ENCODE measurements at places on chromosomes 5 and 9.

DNA sequence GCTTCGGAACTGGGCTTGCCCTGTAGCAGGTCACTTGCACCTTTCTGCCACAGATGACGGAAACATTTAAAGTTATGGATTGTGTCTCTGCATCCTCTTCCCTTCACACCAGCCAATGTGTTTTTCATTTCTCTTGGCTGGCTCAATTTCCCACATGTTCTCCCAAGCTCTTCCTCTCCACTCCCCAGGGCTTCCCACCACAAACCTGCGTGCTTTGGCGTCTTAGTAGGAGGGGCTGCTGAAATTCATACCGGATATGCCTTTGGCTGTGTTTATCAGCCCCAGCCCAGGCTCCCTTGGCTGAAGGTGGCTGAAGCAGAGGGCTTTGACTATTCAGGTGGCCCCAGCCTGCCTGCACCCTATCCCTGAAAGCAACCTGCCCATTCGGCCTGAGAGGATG is 32.1 kb downstream of the ADRB2 start:
- no peak for DNase-seq

DNA sequence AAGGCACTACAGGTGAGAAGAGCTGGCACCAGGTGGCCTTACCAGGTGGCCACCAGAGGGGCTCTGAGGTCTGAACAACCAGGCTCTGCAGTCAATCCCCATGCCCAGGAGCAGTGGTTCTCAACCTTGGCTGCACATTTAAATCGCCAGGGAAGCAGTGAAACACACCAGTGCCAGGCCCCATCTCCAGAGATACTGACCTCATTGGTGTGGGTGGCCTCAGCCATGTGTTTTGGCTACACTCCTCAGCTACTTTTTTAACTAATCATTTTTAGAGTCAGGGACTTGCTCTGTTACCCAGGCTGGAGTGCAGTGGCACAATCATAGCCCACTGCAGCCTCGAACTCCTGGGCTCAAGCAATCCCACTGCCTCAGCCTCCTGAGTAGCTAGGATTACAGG is 56.0 kb downstream of the GABBR2 start:
- no peak for DNase-seq

DNA sequence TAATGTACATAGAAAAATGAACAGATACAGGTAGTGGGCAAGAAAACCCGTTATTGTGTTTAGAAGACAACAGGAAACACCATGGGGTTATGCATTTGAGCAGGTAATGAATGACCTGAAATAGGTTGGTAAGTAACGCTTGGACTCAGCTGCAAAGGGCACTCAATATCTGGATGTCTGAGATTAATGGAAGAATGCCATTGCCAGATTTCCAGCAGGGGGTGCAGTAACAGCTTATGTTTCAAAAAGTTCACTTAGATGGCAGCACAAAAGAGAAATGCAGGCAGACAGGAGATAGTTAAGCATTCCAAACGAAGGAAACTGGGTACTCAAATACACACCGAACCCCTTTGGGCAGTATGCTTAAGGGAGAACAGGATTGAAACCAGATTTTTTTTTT is 285.5 kb upstream of the VLDLR start:
- peak; percentile 21 for DNase-seq

DNA sequence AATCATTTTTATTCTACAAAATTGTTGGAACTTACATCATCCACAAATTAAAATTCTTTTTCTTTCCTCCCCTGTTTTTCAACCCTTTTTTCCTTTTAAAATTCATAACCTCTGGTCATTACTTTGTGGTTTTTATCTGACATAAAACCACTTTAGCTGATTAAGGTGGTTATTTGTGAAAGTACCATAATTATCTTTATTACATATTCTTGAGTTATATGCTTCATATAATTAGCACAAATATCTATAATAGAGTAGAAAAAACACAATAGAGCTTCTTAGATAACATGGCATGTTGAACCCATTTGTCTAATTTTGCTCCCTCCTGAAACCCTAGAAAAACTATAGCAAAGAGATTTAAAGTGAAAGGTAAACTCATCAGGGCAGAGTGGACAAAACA is 22.9 kb upstream of the PPIC start:
- no peak for DNase-seq

DNA sequence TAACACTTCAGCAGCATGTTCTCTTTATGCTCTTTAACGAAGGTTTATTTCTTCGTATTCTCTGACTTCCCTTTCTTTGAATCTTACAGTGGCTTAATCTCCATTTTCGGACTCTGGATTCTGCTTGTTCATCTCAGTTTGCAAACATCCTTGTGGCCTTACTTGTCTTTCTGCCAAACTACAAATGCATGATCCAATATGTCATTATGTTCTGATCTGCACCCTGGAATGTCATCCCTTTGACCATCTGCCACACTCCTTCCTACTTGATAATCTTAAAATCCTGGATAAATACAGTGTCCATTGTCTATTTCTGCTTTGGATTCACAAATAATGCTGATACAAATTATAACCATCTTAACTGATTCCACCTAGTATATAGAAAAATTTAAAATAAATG is 499.2 kb downstream of the CDH18 start:
- DNase-seq = no peak

DNA sequence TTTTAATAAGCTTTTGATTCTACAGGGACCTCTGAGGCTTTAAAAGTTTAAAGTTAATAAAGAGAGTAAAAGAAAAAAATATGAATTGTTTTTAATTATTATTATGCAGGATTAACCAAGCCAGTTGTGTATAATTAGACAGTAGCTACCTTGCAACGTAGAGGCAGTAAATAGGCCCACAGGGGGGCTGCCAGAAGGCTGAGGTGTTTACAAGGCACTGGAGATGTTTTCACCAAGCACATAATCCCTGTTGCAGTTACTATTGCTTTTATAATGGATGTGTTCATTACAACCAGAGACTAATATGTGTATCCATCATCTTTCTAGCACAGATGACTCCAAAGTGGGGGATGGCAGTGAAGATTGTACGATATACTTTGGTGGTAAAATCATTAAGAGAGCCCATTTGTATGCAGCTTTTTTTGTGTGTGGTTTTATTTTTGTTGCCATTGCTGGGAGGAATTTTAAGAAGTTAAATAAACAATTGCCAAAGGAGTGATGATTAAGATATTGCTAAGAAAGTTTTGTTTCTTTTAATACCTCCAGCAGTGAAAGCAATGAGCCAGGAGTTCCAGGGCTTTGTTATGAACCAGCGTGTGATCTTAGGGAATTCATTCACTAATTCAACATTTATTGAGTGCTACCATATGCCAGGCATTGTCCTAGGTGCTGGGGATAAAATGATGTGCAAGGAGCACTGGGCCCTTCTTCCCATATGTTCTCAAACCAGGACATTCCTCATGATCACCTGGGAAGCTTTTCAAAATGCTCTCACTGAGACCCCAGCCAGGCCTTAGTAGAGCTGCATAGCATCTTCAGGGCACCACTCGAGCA is 138.7 kb upstream of the EFNA5 start:
- DNase-seq = no peak

GRCh38 chr9:4986296-4986695 is 1.2 kb downstream of the JAK2 start:
- DNase-seq = no peak

GRCh38 chr9:16245756-16246440 is 624.6 kb downstream of the BNC2 start:
- no peak for DNase-seq

DNA sequence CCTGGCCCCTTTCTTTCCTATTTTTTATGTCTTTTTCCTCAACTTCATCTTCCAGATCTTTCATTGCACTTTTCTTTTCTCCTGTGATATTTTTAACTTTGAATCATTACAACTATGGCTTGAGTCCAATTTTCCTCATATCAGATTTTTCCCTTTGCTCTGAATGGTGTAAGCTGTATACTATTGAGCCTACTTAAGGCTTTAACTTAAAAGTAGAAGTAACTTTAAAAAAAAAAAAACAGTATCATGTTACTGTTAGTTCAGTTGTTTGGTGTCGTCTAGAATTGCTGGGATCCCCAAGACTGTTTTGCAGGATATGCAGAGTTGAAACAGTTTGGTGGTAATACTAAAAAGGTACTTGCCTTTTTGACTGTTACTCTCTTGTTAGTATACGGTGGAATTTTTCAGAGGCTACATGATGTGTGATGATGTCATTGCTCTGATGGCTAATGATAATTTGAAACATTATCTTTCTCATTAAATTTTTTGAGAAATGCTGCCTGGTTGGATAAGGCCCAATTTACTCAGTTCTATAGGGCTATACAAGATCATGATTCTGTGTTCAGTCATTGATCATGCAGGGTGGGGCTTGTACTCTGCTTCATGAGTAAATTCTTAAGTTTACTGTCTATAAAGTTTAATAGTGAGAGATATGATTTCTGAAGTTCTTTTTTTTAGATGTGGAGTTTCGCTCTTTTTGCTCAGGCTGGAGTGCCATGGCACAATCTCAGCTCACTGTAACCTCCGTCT is 8.8 kb downstream of the NAA35 start:
- no peak for DNase-seq

- no peak for DNase-seq
Measured at GRCh38 chr9:4603830-4604229, 58.3 kb upstream of the PLPP6 start.

GRCh38 chr9:28883234-28883633 is 1310.0 kb upstream of the C9orf72 start:
- no peak for DNase-seq

- DNase-seq = no peak
Measured at GRCh38 chr9:135258461-135258860, 171.0 kb downstream of the OLFM1 start.

GRCh38 chr5:158899792-158900191 is 199.9 kb downstream of the EBF1 start:
- DNase-seq = peak; percentile 32

DNA sequence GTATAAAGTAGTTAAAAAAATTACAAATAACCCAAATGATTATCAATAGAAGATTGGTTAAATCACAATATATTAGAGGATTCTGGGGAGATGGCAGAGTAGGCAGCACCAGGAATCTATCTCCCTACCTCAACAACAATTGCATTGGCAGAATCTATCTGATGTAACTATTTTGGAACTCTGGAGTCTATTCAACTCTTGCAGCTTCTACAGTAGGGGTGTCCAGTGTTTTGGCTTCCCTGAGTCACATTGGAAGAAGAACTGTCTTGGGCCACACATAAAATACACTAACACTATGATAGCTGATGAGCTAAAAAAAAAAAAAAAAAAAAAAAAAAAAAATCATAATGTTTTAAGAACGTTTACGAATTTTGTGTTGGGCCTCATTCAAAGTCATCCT is 29.2 kb upstream of the ECM2 start:
- DNase-seq = no peak

DNA sequence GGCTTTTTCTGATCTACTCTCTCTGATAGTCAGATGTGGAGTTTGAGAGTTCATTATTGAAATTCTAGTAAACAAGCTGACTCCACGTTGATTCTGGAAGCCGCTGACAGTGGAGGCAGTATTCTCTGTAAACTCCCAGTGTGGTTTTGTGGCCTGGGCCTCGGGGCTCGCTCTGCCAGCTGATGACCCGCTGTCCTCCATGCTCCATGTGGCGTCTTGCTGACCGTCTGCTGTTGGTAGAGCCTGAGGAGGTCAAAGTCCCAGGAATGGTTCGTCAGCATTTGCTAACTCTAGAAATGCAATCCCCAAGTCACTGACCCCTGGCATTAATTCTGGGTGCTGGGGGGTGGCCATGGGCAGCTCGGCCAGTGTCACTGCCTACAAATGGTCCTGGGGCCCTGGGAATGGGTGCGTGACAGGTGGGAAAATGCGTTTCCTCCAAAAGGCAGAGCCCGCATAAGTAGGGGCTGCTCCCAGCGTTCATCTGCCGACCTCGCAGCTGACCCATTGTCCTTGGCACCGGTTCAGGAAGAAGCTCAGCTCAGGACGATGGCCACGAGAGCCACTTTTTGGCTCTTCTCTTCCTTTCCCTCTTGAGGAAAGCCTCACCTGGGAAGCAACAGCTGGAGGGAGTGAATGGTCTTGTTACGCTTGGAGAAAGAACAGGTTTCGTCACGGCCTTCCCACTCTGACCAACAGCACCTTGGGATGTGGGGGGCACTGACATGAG is 55.1 kb downstream of the MRPL36 start:
- no peak for DNase-seq

DNA sequence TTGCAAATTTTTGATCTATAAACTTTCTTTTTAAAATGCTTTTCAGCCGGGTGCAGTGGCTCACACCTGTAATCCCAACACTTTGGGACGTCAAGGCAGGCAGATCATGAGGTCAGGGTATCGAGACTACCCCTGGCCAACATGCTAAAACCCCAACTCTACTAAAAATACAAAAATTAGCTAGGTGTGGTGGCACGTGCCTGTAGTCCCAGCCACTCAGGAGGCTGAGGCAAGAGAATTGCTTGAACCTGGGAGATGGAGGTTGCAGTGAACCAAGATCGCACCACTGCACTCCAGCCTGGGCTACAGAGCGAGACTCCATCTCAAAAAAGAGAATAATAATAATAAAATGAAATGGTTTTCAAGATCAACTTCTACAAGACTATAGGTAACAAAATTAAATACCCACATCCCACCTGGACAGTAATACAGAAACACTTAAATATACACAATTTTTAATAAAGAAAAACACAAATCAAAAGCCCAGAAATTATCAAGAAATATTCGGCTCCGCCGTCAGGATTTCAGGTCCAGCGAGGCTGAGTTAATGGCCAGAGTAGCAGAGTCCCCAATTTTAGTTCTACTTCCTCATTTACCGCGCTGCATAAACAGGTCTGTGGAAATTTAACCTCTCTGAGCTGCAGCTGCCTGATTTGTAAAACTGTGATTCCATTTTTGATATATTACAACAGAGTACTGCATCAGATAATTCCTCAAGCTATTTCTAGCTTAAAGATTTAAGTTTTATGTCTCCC is 4.0 kb downstream of the TUT7 start:
- no peak for DNase-seq

- no peak for DNase-seq
Measured at GRCh38 chr9:100170085-100170484, 71.0 kb downstream of the INVS start.

DNA sequence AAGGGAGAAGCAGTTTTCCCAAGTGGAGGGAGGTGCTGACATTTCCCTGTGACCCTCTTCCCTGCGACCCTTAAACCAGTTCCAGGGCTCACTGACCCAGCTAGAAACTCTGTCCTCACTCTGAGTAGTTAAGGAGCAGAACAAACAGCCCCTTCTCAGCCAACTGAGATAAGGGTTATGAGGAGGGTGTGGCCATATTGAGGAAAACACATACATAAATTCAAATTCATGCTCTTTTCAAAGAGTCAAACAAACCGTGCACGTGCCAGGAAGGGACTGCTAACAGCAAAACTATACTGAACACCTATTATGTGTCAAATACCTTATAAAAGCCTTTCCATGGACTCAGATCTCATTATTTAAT is 4.9 kb upstream of the AKNA start:
- no peak for DNase-seq

GRCh38 chr5:59332236-59332973 is 561.1 kb downstream of the PDE4D start:
- no peak for DNase-seq

- no peak for DNase-seq
Measured at GRCh38 chr5:159619826-159620225, 289.5 kb upstream of the IL12B start.

GRCh38 chr5:135718151-135718550 is 116.3 kb upstream of the SLC25A48 start:
- no peak for DNase-seq
